ENCODE measurements at places on chromosomes 5 and 9.
A peak's percentile ranks its signal among the peaks of the same experiment; 100 is the strongest.

GRCh38 chr5:33523208-33523771 is 82.5 kb downstream of the TARS1 start:
- DNase-seq: no peak

DNA sequence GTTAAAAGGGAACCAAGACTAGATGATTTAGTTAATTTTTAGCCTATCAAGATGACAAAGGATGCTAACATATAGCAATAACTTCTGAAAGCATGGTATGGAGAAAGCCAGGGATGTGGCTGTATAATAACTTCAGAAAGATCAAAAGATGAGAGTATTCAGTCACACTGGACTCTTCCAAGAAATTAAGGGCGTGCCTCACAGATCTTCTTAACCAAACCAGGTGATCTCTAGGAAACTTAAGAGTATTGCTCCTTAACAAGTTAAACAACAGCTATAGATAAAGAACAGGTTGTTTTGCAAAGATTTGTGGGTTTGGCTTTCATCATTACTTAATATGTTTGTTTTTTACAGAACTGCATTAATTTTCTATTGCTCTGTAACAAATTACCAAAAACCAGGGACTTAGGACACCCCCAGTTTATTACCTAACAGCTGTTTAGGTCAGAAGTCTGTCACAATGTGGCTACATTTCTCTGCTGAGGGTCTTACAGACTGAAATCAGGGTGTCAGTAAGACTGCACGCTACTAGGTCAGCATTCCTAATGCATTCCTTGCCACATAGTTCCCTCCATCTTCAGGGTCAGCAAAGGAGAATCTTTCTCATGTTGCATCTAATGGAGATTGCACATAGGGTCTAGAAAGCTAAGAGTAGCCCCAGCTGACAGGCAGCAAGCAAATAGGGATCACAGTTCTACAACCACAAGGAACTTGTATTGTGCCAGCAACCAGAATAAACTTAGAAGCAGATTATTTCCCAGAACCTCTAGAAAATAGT is 113.8 kb downstream of the WDR70 start:
- no peak for DNase-seq

- peak; percentile 41 for DNase-seq
Observed at GRCh38 chr9:70406434-70406862, 8.0 kb downstream of the KLF9 start.

GRCh38 chr5:157956271-157956885 is 97.4 kb upstream of the CLINT1 start:
- no peak for DNase-seq

DNA sequence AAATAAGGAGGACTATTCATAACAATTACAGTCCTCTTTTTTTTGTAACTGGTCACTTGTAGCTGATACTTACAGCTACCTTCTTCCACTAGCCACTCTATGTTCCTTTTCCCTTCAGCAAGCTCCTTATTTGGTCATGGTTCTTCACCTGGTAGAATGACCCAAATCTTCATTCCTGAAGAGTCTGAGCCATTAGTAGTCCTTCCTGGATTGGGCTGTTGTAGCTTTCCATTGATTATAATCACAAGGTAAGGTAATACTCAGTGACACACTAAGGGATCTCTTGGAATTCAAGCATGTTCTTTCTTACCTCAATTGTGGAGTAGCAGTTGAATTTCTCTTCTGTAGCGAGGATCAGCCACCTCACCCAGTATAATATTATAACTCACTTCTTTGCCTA is 25.5 kb upstream of the ITGA2 start:
- DNase-seq: no peak

GRCh38 chr9:101462558-101462957 is 27.0 kb upstream of the ALDOB start:
- DNase-seq: no peak

DNA sequence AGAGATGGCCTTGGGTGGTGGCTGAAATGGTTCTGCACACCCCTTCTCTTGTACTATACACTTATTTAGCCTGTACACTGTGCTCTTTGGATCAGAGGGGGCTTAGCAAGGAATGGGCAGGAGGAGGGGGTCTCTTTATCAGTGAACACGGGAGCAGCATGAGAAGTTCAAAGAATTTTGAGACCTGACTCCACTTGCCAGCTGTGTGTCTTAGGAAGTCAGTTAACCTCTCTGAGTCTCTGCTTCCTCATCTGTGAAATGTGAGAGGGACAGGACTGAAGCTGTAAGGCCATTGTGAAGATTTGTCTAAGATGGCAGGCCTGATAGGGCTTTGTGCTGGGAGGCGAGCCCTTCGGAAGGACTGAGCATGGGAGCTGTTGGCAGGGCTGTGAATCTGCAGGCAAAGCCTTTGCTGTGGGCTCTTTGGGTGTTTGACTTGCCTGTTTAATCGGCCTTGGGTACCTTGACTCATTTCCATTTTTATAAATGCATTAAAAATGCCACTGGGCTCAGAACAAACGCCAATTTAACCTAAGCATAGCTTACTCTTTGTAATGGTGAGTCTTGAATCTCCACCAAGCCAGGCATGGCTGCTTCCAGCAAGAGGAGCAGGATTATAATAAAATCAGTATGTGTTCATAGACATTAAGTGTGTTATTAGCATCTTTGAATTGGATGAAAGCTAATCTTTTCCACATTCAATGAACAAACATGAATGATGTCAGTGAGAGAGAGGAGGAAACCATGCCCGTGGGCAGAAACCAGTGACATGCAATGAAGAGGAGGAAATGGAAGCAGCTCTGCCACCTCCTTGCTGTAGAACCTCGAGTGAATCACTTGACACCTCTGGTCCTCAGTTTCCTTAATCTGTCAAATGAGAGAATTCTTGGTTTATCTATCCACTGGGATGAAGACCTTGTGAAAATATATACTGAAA is 89.4 kb downstream of the MACROH2A1 start:
- no peak for DNase-seq

DNA sequence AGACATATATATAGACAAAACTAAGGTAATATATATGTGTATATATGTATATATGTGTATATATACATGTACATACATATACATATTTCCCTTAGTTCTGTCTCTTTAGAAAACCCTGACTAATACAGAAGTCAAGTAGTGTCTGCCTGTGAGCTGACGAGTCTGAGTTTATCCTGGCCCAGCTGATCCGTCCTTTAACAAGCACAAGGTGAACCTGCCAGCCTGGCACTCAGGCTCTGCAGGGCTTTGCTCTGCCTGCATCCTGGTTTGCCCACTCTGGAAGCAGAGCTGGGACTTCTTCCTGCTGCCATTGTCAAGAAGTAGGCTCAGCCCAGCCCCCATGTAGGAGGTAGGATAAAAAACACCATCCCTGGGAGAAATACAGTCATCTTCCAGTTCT is 388.0 kb downstream of the ICE1 start:
- no peak for DNase-seq

DNA sequence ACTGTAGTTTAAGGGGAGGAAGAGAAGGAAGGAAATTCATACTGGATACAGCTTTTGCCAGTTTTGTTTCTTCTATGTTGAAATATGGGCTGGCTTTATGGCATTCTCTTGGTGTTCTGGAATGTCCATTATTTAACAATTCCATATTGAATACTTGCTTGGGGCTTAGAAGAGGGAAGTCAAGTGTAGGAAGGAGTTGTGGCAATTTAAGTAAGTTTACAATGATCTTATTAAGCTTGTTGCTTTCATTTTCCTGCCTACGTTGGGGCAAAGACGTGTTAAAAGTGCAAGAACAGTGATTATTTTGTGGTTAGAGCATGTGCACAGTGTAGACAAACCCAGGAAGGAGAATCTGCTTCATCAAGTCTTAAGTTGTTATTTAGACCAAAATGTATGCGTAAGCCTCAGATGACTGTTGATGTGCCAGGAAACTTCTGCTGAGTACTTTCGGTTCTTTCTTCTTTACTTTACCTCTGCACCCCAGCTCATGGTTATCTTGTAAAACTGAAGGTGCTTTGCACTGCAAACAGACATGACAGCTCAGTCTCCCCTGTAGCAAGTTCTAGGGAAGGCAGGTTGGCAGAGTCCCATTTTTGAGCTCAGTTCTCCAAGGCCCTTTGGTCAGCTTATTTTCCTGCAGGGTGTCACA is 75.8 kb downstream of the F2RL2 start:
- DNase-seq: no peak

DNA sequence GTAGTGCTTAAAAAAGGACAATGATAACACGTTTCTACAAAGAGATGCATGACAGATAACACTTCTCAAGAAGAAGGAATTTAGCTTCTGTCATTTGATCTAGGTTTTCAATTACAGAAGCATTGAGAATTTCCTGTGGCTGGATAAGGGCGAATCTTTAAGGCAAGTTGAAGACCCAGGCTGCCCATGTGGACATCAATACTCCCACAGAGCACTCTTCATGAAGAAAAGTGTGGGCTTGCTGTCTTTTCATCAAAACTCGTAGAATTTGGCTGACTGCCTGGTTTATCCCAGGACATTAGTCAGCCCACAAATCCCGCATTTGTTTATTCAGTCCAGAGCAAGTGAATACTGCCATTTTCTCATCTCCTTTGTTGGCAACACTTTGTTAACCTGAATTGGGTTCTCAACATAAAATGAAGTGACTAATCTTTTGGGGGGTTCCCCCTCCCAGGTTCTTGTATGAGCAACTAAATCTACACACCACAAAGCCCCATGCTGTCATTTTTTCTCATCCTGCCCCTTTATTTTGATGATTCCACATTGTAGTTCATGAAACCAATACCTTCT is 43.4 kb upstream of the CDKN2B start:
- DNase-seq: peak; percentile 57

GRCh38 chr9:4220346-4220745 is 79.5 kb downstream of the GLIS3 start:
- no peak for DNase-seq

GRCh38 chr5:16304846-16305245 is 125.3 kb upstream of the MARCHF11 start:
- no peak for DNase-seq

GRCh38 chr5:116225281-116225922 is 140.6 kb downstream of the COMMD10 start:
- no peak for DNase-seq

DNA sequence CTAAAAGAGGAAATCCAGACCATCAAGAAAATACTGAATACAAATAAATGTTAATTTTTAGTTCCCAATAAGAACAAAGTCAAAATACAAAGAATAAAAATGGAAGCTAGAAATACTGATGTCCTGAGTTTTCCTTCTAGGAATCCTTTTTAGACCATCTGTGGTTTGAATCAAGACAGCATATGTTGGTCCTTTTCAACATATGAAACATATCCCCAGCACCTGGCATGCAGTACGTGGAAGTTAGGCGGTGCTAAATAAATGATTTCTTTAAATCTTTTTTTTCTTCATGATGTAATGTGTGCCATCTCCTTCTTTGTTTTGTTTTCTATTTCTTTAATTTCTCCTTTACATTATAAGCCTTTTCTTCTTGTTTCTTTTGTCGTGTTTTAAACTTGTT is 34.0 kb downstream of the KIAA1958 start:
- DNase-seq: no peak

DNA sequence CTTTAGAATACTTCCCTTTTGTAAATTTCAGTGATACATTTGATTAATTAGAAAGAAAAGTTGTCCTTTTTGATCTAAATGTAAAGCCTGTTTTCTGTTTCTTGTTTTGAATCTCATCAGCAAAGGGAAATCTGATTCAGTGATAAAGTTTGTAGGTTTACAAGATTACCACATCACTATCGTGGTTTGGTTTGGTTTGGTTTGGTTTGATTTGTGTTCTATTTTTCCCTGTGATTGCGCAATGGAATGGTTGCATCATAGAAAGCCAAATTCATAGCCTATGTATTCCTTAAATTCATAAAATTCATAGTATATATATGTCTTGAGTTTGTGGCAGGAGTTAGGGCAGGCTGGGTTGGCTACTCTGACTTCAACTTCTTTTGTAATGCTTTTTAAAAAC is 15.2 kb downstream of the SRFBP1 start:
- no peak for DNase-seq

- DNase-seq: no peak
Observed at GRCh38 chr9:130555968-130556367, 23.4 kb upstream of the FUBP3 start.

- DNase-seq: no peak
Observed at GRCh38 chr5:180563994-180564393, 27.3 kb downstream of the SCGB3A1 start.

DNA sequence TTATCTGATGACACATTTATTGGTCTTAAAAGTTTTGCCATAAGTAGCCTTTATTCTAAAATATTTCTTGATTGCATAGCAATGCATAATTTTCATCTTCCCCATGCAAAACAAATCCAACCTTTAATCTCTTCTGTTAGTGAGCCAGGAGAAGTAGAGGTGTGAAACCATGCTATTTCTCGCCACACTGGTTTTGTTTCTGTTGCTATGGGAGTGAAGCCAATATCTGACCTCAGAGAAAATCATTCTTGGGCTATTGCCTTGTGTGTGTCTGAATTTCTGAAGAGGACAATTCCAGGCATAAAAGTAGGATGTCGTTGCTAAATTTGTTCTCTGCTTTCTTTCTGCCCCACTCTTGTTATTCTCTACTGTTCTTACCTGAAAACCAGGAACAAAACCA is 183.6 kb downstream of the PTTG1 start:
- DNase-seq: no peak

- no peak for DNase-seq
Observed at GRCh38 chr9:116383936-116384335, 230.3 kb downstream of the PAPPA start.

GRCh38 chr5:157554179-157555036 is 21.2 kb downstream of the ADAM19 start:
- no peak for DNase-seq

- peak; percentile 78 for DNase-seq
Observed at GRCh38 chr5:133052317-133053175, 733 bp downstream of the HSPA4 start.

- no peak for DNase-seq
Observed at GRCh38 chr9:80605129-80605528, 1033.4 kb downstream of the TLE4 start.

GRCh38 chr9:113632776-113633590 is 169.5 kb downstream of the RGS3 start:
- DNase-seq: no peak

DNA sequence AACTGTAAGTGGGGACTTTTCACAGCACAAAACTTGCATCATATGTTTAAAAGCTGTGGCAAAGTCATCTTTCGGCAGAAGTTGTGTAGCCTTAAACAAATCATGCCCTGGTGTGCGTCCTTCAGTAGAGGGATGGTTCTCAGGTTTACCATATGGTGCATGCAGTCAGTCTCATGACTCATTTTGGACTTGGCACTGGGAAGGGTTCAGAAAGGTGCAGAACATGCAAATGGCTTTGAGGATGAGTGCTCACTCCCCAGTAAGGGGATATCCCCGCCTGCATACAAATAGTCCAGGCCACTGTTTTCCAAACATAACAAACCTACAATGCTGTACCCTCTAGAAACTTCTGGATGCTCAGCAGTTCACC is 260.3 kb downstream of the NDUFS4 start:
- DNase-seq: no peak

GRCh38 chr9:98488571-98489312 is 220.0 kb downstream of the GABBR2 start:
- no peak for DNase-seq

DNA sequence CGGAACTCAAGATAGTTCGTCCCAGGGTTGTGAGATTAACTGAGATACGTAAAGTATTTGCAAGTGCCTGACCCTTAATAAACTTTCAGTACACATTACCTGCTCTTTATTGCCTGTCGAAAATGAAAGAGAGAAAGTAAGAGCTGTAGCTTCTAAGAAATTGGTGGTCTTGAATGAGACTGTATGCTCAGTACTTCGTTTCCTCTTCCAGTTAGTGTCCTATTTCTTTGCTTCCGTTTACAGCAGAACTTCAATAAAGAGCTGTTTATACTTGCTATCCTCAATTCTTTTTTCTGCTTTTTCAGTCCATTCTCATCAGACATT is 534 bp downstream of the SRFBP1 start:
- DNase-seq: no peak

GRCh38 chr9:132214027-132214622 is 52.3 kb downstream of the NTNG2 start:
- DNase-seq: no peak

GRCh38 chr5:59471463-59471862 is 422.1 kb downstream of the PDE4D start:
- DNase-seq: no peak
